ENCODE measurements at places on chromosomes 1 and 21.

- DNase-seq, result no peak
Observed at GRCh38 chr1:183604815-183605214, 14.6 kb upstream of the NCF2 start.

DNA sequence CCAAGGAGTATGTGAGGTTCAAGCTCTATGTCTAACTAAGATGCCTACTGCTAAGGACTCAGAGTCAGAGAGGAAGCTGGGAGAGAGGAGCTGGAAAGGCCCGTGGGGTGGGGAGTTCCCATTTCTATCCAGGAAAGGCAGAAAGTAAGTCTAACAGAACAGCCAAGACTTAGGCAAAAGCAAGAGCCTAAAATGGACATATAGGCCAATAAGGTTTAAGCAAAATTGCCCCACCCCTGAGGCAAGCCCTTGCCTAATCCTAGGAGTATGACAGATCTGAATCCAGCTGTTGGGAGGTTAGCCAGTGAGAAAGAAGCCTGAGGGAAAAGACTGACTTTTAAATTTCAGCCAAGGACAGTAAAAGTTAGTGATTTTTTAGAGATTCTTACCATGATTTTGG, 1.6 kb upstream of the KLHDC9 start:
- DNase-seq, result no peak

DNA sequence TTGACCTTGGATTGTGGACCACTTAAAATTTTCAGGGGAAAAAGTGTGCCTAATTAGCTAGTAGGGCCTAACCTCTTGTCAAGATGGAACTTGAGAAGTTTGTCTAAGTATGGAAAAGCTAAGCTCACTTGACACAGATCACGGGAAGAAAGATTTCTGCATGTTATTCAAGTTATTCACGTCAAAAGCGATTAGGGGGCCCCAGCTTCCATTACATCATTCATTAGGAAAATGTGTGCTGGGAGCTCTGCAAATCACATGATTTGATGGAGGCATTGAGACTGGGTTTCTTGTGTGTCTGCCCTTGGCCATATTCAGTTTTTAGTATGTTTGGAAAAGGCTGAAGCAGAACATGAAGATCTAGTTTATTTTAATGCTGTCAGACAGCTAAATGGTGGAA, 15.5 kb upstream of the POGZ start:
- no peak for DNase-seq

- no peak for DNase-seq
Observed at GRCh38 chr1:210344706-210345105, 16.0 kb downstream of the HHAT start.

- no peak for DNase-seq
Observed at GRCh38 chr1:227372726-227373130, 54.4 kb upstream of the CDC42BPA start.

DNA sequence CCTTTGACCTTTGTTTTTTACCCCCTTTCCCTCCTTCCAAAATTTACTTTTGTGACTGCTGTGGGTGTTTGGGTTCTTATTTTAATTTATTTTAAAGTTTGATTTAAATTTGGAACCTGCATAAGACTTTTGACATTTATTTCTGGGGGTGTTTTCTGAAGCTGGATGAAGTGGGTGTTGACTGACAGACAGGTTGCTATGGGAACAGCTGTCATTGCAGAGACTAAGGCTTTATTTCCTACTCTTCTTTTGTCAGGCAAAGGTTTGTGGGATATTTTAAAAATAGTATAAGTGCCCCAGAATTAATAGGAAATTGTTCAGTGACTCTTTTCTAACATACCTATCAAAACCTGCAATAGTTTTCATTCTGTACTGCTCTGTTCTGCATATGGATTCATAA, 290.8 kb upstream of the ESRRG start:
- DNase-seq, result no peak

GRCh38 chr21:41010101-41010435, 157.9 kb upstream of the BACE2 start:
- DNase-seq, result no peak

DNA sequence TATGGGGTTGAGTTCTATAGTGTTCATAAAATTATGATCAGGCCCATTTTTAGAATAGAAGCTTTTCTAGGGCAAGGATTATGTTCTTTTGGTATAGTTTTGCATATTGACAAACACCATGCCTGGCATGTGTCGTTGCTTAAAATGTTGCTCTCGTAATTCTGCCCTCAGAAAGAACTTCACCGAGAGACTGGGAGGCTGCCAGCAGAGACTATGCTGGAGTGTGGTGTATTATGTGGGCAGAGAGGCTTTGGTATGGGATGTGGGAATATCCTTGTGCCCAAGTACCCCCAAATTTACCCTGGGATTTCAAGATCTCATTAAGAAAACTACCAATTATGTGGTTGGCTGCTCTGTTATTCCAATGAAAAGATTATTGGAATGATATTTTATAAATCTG, 27.9 kb downstream of the PGM1 start:
- no peak for DNase-seq

GRCh38 chr1:214422137-214422671, 129.2 kb downstream of the PTPN14 start:
- no peak for DNase-seq

DNA sequence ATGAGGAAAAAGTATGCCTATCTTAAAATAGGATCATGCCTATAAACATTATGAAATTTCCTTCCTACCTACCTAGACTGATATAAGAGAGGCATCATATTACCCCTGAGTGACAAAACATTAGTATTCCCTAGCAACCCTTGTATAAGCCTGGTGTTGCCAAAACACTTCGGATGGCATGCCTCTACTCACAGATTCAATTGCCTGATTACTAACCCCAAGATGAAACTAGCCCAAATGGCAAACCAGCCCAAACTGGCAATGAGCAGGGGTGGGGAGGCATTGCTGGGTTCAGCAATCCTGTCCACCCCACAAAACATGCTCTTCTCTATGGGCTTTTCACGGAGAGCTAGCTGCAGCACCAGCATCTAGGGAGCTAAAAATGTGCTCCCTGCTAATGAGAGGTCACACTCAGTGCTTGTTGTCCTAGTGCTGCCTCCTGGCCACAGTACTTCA, 13.9 kb downstream of the PALMD start:
- no peak for DNase-seq

- DNase-seq, result no peak
Observed at GRCh38 chr1:78089010-78089409, 43.2 kb downstream of the GIPC2 start.

DNA sequence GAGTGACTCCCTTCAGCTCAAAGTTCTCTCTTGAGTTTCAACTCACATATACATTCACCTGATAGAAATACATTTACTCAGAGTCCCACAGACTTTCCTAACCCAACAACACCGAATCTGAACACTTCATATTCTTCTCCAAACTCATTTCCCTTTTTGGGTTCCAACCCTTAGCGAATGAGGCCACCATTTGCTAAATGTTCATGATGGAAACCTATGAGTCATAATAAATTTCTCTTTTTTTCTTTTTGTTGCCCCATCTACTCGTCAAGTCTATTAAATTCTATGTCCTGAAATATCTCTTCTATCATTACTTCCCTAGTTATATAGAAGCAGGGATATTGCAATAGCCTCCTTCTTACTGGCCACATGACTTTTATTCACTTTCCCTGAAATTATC, 100.1 kb downstream of the HLX start:
- DNase-seq, result no peak

GRCh38 chr1:25917996-25918395, 11.8 kb upstream of the STMN1 start:
- no peak for DNase-seq

All from stimulated activated CD4-positive, alpha-beta T cell treated with anti-CD3 and anti-CD28 coated beads, Interleukin-15, amount 100 ng/mL, for 1 hour (primary cell).